Regular cardiac myocyte (primary cell): ENCODE measurements at places on chromosomes 6 and 20. TPM values are rescaled to one million over a fixed set of nuclear protein-coding genes. Genes with fewer than 3 reads are reported as not detected.

The NCR2 gene
- not detected in 2 replicates for total RNA-seq

The VSTM2L gene
- 2.5 and 3.7 TPM in 2 replicates for total RNA-seq

The MUC22 gene
- total RNA-seq, result not detected in 2 replicates

The SLC17A5 gene
- 32.2 and 85.1 TPM in 2 replicates for total RNA-seq

The TAF4 gene
- 2.3 and 2.7 TPM in 2 replicates for total RNA-seq

The PTGIS gene
- total RNA-seq, result 39.9 and 191 TPM in 2 replicates

The ZSCAN12 gene
- total RNA-seq, result 5.8 and 7.0 TPM in 2 replicates

The VGLL2 gene
- not detected in 2 replicates for total RNA-seq

The PRDM1 gene
- total RNA-seq, result 0.58 and 2.0 TPM in 2 replicates

The MYL9 gene
- 19.7 and 29.1 TPM in 2 replicates for total RNA-seq

The GRIK2 gene
- 0.38 and 1.1 TPM in 2 replicates for total RNA-seq

The GRM1 gene
- total RNA-seq, result under 0.01 TPM in 2 replicates

The PNISR gene
- 34.1 and 67.7 TPM in 2 replicates for total RNA-seq

The HLA-DQB1 gene
- under 0.01 TPM in 1 of 2 replicates, not detected in the other for total RNA-seq

The VIP gene
- not detected in 2 replicates for total RNA-seq

The SLC25A27 gene
- total RNA-seq, result 1.5 and 4.5 TPM in 2 replicates

The RBBP9 gene
- 10.2 and 11.0 TPM in 2 replicates for total RNA-seq

The FAM229B gene
- 28.4 and 33.8 TPM in 2 replicates for total RNA-seq

The BPIFA1 gene
- not detected in 2 replicates for total RNA-seq

The ZNF165 gene
- 0.38 and 0.56 TPM in 2 replicates for total RNA-seq

The NKX2-4 gene
- total RNA-seq, result not detected in 2 replicates

The KIF25 gene
- 0.38 and 2.0 TPM in 2 replicates for total RNA-seq

The MDFI gene
- total RNA-seq, result 1.3 and 2.8 TPM in 2 replicates

The LIME1 gene
- 3.3 and 4.2 TPM in 2 replicates for total RNA-seq

The RAET1E gene
- total RNA-seq, result 0.19 TPM in 1 of 2 replicates, not detected in the other

The ENPP5 gene
- 0.19 and 5.6 TPM in 2 replicates for total RNA-seq

The TSBP1 gene
- total RNA-seq, result not detected in 2 replicates

The MRPS10 gene
- total RNA-seq, result 42.6 and 58.1 TPM in 2 replicates

The OPRL1 gene
- 0.19 and 2.0 TPM in 2 replicates for total RNA-seq

The BPI gene
- 0.28 TPM in 1 of 2 replicates, not detected in the other for total RNA-seq

The TOMM6 gene
- 63.4 and 147 TPM in 2 replicates for total RNA-seq

The STMND1 gene
- not detected in 2 replicates for total RNA-seq

The CNKSR3 gene
- 2.5 and 2.7 TPM in 2 replicates for total RNA-seq

The TP53TG5 gene
- under 0.01 TPM in 1 of 2 replicates, not detected in the other for total RNA-seq

The RSPH4A gene
- total RNA-seq, result under 0.01 and 0.19 TPM in 2 replicates

The TMEM74B gene
- total RNA-seq, result under 0.01 TPM in 1 of 2 replicates, not detected in the other

The HLA-DMA gene
- total RNA-seq, result 2.1 and 6.2 TPM in 2 replicates

The HMGN3 gene
- total RNA-seq, result 23.1 and 56.6 TPM in 2 replicates

The IL20RA gene
- under 0.01 and 0.28 TPM in 2 replicates for total RNA-seq

The ADGRG6 gene
- 1.3 and 2.8 TPM in 2 replicates for total RNA-seq

The PI3 gene
- not detected in 2 replicates for total RNA-seq

The SLC22A7 gene
- not detected in 2 replicates for total RNA-seq

The ZC3H12D gene
- total RNA-seq, result under 0.01 TPM in 2 replicates

The SRMS gene
- not detected in 2 replicates for total RNA-seq

The RAB44 gene
- total RNA-seq, result under 0.01 TPM in 2 replicates

The GINM1 gene
- 48.9 and 111 TPM in 2 replicates for total RNA-seq

The PRR18 gene
- not detected in 2 replicates for total RNA-seq

The IL17F gene
- total RNA-seq, result not detected in 2 replicates

The PPP1R14C gene
- 0.38 and 2.5 TPM in 2 replicates for total RNA-seq

The SLCO4A1 gene
- 0.19 and 0.56 TPM in 2 replicates for total RNA-seq
